ENCODE measurements at places on chromosomes 2 and 18.

DNA sequence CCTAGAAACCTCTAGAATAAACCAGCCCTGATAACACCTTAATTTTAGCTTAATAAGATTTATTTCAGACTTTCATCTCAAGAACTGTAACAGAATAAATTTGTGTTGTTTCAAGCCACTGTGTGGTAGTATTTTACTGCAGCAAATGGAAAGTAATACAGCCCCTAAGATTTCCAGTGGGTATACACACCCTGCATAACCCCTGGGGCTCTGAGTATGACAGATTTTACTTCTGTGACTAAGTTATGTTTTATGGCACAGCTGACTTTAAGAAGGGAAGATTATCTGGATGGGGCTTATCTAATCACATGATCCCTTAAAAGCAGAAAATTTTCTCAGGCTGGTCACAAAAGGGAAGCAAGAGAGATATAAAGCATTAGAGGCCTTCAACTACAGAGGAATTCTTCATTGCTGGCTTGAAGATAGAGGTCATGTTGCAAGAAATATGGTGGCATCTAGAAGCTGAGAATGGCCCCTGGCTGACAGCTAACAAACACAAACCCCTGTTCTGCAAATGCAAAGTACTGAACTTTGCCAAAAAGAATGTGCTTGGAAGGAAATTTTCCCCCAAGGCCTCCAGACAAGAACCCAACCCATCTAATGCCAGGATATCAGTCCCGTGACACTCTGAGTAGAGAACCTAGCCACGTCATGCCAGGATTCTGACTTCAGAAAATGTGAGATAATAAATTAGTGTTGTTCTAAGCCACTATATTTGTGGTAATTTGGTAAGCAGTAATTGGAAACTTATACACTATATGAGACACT, 67.8 kb upstream of the SLC9A2 start:
- DNase-seq = no peak

GRCh38 chr2:40477361-40477760, 25.5 kb upstream of the SLC8A1 start:
- no peak for DNase-seq

GRCh38 chr2:109341355-109342255, 212.6 kb downstream of the SH3RF3 start:
- DNase-seq = peak; percentile 48

DNA sequence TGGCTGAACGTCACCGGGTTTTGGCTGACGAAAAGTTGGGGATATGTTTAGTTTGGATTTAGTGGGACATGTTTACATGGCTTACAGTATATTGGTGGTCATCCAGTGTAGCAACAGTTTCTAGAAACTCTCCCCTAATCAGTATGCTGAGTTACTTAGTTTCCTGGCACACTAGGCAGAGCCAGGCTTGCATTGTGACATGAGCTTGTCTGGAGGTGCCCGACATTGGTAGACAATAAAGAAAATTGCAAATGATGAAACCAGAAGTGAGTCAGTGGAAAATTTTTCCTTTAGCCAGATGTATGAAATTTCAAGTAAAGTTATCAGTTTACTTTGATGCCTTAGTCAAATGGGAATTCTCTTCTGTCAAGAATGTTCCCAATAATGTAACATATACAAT, 276.1 kb downstream of the RDH14 start:
- no peak for DNase-seq

DNA sequence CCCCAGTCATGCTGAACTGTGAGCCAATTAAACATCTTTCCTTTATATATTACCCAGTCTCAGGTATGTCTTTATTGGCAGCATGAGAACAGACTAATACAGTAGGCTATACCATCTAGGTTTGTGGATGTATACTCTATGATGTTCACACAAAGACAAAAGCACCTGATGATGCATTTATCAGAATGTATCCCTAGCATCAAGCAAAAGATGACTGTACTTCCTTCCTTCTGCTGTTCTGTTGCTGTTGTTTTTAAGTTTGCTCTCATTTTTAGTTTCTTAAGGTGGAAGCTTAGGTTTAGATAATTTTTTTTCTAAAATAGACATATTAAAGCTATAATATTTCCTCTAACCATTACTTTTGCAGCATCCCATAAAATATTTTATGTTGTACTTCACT, 12.4 kb downstream of the ZSCAN30 start:
- no peak for DNase-seq

DNA sequence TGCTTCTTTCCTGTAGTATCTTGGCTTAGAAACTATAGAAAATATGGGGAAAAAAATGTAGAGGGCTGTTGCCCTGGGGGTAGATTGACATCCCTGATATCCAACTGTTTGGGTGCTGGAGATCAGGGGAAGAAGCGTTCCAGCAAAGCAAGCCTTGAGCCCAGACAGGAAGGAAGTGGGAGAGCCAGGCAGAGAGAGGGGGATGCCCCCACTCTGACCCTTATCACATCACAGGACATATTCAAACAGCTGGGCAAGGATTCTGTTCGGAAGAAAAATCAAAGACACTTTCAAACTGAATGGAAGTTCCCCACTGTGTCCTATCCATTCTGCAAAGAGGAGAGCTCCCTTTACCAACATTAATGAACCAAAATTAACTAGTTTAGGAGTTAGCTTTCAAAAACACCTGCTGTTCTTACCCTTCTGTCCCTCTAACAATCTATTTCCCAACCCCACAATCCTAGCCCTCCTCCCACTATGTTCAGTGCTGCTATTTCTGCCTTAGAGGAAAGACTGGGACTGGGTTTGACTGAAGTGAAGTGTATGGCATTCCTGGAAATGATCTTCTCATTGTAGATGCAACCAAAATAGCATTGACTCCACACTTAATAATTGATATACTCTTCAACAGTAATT, 16.9 kb upstream of the KCNG3 start:
- DNase-seq = no peak

DNA sequence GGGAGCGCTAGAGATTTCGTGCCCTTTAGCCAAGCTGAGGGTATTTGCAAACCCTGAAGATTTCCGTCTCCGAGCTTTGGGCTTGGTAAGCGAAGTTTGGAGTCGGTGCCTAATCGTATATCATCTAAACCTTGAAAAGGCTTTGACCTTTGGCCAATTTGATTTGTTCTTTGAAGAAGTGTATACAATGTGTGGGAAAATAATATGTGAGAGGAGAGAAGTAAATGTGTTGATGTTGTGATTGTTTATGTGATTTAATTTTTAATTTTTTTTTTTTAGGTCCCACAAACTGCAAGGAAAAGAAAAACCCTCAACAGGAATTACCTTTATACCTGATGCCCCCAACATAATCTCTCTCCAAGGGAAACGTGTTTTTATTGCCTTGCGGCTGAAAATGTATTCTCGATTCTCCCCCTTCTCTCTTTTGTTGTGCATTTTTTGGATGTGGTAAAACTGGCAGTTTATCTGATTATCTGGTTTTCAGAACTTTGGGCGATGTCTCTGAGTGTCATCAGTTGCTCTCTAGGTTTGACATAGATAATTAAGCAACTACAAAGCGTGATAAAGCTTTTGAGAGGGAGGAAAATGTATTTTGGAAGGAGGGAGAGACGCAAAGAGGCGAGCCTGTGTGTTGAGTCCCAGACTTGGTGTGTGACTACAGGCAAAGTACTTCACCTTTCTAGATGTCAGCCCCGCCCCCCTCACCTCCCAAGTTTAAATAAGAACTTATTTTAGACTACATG, 912 bp upstream of the FBXO11 start:
- peak; percentile 45 for DNase-seq

- no peak for DNase-seq
Measured at GRCh38 chr18:64270121-64270520, 121.2 kb upstream of the LINC00305 start.

GRCh38 chr2:182652326-182652725, 63.7 kb upstream of the DNAJC10 start:
- DNase-seq = peak; percentile 61

DNA sequence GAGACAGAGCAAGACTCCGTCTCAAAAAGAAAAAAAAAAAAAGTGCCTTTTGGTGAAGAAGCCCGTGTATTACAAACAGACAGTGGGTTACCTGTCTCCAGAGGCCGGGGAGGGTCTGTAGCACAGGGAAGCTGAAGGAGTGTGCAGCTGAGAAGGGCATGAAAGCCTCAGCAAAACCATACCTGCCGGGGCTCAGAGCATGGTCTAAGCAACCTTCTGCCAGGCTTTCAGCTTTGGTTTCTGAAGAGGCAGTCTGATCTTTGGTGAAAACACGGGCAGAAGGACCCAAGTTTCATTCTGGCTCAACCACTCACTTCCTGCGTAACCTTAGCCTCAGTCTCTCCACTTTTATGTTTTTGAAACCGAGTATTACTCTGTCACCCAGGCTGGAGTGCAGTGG, 21.5 kb downstream of the SH2D6 start:
- DNase-seq = peak; percentile 83

DNA sequence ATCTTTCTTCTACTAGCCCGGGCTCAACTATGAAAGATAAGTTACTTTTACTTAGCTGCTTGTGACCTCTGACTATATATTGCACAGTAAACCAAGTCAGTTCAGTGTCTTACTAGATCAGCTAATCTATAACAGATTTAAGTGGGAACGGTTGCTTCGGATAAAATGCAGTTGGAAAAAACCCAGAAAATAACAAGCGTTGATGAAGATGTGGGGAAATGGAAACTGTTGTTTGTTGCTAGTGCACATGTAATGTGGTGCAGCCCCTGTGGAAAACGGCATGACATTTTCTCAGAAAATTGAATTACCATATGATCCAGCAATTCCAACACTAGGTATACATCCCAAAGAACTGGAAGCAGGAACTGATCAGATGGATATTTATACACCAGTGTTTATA, 248.5 kb downstream of the PRKCE start:
- DNase-seq = no peak

GRCh38 chr2:1730015-1730927, 14.0 kb downstream of the PXDN start:
- DNase-seq = no peak

DNA sequence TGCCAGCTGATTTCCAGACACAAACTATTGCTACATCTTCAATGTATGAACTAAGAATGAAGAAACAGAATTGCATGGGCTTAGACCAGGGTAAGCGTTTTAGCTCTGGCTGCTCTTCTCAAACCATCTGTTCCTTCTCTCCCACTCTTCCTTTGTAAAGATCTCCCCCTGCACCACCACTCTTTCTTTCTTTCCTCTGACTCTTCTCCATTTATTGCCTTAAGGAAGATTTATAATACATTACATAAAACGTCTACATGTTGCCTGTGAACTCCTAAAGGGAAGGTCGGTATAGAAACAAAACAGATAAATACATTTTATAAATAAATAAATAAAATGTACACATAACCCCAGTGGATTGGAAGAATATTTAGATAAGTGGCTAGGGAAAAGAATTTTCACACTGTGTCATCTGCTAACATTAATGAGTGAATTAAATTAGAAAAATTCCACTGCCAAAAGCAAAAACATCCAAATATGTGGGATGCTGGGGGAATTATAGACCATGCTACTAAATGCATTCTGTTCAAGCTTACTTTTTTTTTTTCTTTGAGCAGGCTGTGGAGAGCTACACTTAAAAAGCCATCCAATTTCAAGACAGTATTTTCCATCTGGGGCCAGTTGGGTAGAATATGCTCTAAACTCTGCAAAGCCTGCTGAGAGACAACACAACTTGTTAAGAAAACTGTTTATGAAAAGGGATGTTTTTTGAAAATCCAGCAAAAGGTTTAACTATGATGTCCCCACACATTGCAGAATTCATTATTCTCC, 41.5 kb downstream of the NCKAP5 start:
- DNase-seq = no peak

GRCh38 chr2:108145557-108146326, 94.0 kb upstream of the SULT1C3 start:
- DNase-seq = no peak

DNA sequence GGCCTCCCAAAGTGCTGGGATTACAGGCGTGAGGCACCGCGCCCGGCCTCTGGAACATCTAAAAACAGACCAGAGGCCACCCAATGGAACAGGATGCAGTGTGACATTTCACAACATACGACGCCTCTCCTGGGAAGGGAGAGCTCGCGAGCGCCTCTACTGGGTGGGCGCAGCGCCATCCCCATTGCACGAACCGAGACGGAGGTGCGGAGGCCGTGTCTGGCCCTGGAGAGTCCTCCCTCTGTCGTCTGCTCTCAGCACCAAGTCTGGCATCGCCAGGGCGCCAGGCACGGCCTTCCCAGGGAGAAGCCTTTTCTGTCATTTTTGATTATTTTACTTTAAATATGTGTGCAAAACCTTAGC, 9.4 kb upstream of the GBX2 start:
- DNase-seq = peak; percentile 45

DNA sequence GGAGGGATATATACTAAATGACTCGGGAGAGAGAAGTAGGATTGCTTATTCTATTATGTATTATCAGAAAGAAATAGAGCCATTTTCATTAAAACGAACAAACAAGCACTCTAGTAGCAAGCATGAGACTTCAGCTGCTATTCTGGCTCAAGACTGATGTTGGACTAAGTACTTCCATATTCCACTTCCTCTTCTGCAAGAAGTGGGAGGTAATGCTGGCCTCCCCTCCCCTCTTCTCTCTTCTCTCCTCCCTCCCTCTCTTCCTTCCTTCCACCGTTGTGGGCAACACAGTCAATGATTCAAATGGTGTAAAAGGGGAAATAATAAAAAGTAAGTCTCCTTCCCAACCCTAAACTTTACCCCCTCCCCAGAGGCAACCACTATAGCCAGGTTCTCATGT, 62.6 kb downstream of the EMX1 start:
- no peak for DNase-seq

GRCh38 chr2:118269408-118270051, 181.3 kb downstream of the INSIG2 start:
- no peak for DNase-seq

GRCh38 chr18:377088-377487, 109.2 kb upstream of the THOC1 start:
- no peak for DNase-seq

DNA sequence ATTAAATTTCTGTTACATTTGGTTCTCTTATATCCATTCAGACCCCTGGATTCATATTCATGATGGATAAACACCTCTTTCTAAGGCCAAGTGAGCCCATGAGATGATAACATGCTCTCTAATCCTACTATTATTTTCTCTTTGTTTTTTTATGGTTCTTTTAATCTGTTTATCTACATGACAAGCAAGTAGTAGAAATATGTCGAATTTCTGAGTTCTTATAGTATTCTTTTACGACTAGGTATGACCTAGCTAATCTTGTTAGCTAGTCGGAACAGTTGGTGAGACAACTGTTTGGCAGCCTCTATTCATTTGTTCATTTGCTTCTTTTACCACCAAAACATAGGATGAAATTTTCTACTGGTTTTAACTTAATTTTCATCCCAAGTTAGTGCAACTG, 98.1 kb upstream of the SCG2 start:
- no peak for DNase-seq

GRCh38 chr18:33900638-33901037, 322.6 kb downstream of the ASXL3 start:
- DNase-seq = no peak

GRCh38 chr18:28390022-28390421, 213.1 kb upstream of the CDH2 start:
- DNase-seq = no peak

DNA sequence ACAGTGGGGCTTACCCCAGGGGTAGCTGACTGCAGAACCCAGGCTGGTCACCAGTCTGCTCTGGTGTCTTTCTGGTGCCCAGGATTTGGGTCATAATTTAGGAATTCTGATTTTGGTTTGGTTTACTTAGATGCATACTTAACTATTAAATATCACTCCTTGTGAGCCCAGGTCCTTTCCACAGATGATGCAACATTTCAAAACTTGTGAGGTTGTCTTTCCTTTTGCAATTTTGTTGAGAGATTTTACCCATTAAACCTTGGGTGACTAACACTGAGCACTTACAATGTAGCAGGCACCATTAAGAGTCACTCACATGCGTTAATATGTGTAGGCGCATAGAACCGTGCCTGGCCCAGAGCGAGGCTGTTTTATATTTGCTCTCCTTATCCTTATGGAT, 61.8 kb upstream of the RPL31 start:
- no peak for DNase-seq

All from activated CD4-positive, alpha-beta T cell treated with anti-CD3 and anti-CD28 coated beads, Interleukin-10, Interleukin-2, amounts not matched to agents 100 ng/mL and 50 ng/mL, durations not matched to agents 16 hours and 8 hours (primary cell).